ENCODE measurements at places on chromosomes 5 and 9.

GRCh38 chr5:37938076-37938852 lies 98.4 kb upstream of the GDNF start:
- DNase-seq = no peak

DNA sequence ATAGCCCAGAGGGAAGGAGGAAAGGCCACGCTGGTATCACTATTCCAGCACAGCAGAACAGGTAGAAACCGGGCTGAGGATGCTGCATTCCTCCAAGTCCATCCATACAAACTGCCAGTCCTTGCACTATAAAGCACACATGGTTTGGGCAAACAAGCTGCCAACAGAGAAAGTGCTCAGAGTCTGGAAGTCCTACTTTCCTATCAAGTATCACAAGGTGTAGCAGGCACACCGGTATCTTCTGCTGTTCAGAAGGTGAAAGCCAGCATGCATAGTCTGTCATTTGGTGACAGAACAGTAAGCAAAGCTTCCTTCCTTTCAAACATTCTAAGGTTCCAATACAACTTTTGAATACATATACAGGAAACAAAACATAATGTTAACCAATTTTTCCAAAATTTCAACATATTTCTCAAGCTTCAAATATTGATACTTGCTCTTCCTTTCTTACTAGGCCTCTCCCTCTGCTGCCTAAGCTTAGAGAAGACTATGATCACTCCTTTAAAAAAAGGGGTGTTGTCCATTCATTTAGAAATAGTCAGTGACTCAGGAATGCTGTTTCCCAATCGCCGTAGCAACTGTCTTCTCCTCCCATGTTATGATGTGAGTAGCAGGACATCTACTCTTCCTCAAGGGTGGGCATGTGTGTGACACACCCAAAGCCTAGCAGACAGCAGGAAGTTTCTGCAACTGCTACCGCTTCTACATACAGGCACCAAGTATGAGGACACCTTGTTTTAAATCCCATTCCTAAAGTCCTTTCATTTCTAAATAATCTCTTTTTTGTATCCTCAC lies 14.7 kb downstream of the DIAPH1 start:
- no peak for DNase-seq

DNA sequence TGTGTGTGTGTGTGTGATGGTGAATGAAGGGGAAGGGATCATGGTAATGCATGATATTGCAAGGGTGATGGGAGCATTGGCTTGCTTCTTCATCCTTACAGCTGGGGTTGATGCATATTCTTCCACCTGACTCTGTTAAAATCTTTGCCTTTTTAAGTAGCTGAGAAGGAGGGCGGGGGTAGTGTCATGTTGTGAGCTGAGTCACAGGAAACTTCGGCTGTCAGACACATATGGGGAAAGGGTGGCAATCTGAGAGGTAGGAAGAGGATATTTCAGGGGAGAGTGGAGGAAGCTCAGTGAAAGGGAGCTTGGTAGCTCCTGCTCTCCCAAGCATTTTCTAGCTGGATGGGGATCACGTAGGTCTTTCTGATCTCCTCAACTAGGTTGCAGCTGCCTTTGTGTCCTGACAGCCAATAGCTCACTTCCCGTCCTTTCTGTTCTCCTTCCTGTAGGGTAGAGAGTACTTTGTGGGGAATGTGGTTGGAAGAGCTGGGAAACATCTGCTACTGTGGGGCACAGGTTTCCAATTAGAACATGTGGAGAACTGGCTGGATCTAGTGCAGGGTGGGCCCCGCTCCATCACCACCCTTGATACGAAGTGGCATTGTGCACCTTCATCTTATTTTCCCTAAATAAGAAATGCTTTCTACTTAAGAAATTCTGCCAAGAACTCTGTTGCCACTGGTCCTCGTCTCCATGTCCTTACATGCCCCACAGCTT lies 18.1 kb upstream of the CLK4 start:
- DNase-seq = no peak

- no peak for DNase-seq
Measured at GRCh38 chr5:81607693-81608092, 143.2 kb downstream of the SSBP2 start.

GRCh38 chr5:10277773-10278630 lies 27.9 kb downstream of the CCT5 start:
- no peak for DNase-seq
